Transverse colon (tissue), 4 donors: ENCODE measurements at places on chromosomes 11 and 22.
A peak's percentile ranks its signal among the peaks of the same experiment; 100 is the strongest.

DNA sequence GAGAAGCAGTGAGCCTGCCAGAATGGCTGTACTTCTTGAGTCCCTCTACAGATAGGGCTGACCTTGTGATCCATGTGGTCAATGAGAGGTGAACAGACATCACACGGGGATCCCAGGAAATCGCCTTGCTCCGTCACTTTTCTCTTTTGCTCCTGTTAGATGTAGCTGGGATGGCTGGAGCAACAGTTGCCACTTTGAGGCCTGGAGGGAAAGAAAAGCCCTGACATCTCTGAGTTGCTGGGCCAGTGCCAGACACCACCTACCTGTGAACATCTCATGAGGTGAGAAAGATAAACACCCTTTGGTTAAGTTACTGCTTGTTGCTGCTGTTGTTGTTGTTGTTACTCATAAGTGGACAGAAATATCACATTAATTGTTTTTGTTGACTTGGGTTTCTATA, 840.3 kb downstream of the TBC1D22A start:
- no peak for DNase-seq

- no peak for DNase-seq
Observed at GRCh38 chr22:44030702-44031082, 6.6 kb downstream of the PARVB start.

- DNase-seq, result no peak
Observed at GRCh38 chr11:94678901-94679300, 89.3 kb upstream of the AMOTL1 start.

DNA sequence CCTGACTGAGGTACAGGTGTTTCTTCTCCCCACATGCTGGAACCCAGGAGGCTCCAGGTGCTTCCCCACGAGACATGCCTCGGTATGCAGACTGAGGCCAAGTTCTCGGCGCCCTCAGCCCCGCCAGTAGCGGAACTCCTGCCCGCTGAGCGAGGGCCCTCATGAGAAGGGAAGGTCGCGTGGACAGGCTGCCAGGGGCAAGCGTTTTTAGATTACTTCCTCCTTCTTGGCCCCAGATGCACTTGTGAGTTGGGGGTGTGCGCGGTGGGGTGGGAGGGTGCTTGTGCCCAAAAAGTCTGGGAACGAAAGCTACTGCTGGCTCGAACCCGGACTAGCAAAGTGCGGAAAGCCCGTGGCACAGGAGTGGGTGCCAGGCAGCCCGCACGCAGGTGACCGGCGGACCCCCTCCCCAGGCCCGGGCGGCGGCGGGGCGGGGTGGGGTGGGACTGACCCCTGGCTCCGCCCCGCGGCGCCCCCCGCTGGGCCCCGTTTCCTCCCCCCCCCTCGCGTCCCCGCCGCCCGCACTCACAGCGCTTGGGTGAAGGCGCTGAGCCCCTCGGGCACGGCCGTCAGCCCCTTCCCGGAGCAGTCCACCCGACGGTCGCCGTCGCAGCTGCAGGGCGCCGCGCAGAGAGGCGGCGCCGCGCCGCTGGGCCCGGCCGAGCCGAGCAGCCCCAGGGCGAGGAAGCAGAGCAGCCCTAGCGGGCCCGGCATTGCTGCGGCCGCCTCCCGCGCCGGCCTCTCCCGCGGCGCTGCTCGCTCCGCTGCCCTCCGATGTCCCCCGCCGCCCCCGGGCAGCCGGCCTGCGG, 797 bp downstream of the LGR4 start:
- DNase-seq, result peak; percentile 54

DNA sequence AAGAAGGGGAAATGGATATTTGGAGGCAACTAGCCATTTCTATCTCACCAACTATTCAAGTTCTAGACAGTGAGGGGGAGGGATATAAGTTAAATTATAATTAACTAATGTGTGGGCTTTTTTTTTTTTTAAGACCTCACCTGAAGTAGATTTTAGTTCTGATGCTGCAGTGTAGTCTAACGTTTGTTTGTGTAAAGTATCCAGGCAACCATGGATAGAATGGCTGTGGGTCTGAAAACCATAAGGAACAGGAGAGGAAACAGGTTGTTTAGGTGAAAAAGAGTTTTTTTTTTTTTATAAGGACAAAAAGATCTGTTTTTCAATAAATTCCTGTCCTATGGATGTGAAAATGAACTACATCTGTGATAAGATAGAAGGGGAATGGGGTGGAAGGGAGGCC, 262.4 kb upstream of the PLET1 start:
- DNase-seq, result no peak

DNA sequence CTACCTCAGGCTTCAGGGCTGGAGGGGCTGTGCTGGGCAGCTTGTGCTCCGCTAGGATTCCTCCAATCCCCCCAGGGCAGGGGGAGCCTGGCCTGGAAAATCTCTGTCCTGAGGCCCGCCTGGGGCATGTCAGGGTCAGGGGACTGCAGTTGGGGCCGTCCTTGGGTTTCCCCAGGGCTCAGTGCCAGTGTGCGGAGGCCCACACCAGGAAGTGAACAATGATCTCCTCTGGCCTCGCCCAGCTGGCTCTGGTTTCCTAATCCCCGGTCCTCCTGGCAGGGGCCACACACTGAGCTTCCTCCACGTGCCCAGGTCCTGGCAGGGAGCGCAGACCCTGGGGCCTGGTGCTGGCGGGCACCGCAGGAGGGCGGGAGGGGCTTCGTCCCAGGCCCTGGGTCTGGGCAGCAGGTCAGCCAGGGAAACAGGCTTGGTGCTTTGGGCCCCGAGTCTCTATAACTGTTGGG, 1.4 kb upstream of the MUC2 start:
- DNase-seq, result peak; percentile 86

GRCh38 chr11:93849751-93850593, 446 bp downstream of the VSTM5 start:
- peak; percentile 65 for DNase-seq

- no peak for DNase-seq
Observed at GRCh38 chr11:83782329-83782728, 496.2 kb upstream of the CCDC90B start.

DNA sequence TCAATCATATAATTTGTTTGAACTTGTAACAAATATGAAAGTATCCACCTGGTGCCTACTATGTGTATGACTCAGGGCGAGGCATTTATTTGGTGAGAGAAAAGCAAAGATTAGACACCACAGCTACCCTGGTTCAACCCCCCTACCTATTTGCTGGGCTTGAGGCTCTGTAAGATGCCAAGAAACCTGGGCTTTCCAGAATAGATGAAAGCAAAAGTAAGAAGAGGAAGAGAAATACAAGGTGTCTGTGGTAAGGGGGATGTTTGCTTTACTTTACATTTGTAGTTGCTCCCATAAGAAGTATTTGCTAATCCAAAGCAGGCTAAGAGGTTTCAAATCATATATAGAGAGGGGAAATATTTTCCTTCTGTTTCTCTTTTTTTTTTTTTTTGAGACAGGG, 61.7 kb downstream of the DDI1 start:
- no peak for DNase-seq

- DNase-seq, result no peak
Observed at GRCh38 chr11:44221992-44222391, 87.9 kb downstream of the ALX4 start.

- no peak for DNase-seq
Observed at GRCh38 chr22:23058481-23059283, 11.6 kb upstream of the GNAZ start.

GRCh38 chr11:41116970-41117369, 342.5 kb downstream of the LRRC4C start:
- DNase-seq, result no peak

DNA sequence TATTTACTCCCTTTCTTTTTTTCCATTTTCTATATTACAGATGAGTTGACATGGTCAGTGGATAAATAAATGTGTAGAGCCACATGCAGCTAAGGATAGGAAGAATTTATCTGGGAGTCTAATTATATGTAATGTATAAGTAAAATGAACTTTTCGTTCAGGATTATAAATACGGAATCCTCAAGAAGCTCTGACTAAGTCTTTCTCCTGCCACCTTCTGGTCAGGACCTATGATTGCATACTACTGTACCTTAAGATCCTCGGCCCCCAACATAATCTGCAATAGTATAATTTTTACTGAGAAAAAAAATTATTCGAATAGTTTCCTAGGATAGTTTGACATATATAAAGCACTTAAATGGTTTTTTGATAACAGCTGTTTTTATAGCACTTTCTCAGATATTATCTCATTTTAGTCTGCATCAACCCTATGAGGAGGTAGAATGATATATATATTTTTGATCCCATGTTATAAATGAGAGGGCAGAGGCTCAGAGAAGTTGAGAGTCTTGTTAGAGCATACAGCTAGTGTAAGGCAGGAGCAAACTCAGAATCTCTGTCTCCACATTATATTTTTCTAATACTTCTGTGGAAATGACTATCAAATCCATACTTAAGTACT, 36.1 kb downstream of the CCDC90B start:
- DNase-seq, result no peak

GRCh38 chr22:24693379-24693778, 81.1 kb downstream of the PIWIL3 start:
- no peak for DNase-seq

DNA sequence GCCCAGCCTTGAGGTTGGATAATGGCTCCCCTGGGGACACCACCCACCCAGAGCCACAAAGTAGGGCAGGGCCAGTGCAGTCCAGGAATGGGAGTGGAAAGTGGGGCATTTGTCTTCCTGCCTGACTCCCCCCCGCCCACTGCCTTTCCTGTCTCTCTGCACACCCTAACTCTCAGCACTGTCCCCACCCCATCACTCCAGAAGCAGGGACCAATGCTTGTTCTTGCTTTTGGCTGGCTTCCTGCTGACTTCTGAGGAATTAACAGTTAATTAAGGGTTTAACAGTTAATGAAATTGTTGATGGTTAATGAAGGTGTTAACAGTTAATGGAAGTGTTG, 4.7 kb downstream of the PITPNM1 start:
- DNase-seq, result no peak

DNA sequence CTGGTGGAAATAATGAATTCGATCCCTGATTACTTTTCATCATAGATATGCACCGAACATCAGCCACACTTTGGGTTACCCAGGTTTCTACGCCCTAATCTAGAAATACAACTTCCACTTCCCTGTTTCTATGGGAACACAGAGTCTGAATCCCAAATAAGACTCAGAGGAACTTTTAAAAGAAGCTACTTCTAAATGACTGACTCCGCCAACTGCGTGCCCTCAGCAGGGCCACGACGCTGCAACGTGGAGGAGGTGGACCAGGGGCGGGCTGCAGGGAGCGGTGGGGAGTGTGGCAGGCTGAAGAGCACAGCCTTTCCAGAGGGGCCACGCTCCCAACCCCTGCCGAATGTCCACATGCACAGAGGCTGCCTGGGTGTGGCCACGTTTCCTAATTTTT, 304.0 kb downstream of the SHANK2 start:
- DNase-seq, result no peak

GRCh38 chr11:103108933-103109817, at the start of gene DYNC2H1:
Gene DYNC2H1, plus strand, starts transcription at chr11:103109426. Its CDS starts 149 bp downstream, at chr11:103109575.
- DNase-seq, result peak; percentile 88

DNA sequence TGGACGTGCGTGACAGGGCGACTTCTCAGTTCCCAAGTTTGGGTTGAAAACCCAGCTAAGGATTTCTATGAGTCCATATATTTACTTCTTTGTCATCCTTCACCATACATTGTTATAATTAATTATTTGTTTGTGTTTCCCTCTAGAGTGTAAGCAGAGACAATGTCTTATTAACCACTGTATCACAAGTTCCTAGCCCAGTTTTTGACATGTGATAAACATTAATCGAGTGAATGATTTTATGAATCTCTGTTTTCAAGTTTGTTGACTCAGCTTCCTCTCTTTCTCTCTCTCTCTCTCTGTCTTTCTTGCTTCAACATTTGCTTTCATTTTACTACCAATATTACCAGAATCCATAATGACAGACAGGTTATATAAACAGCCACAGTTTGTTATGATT, 1259.6 kb upstream of the TENM4 start:
- DNase-seq, result no peak

GRCh38 chr11:34205326-34206035, 100.1 kb downstream of the NAT10 start:
- DNase-seq, result no peak

GRCh38 chr22:38317995-38318715, 922 bp upstream of the CSNK1E start:
- DNase-seq, result peak; percentile 85

GRCh38 chr11:22922672-22923071, 62.4 kb upstream of the CCDC179 start:
- no peak for DNase-seq

DNA sequence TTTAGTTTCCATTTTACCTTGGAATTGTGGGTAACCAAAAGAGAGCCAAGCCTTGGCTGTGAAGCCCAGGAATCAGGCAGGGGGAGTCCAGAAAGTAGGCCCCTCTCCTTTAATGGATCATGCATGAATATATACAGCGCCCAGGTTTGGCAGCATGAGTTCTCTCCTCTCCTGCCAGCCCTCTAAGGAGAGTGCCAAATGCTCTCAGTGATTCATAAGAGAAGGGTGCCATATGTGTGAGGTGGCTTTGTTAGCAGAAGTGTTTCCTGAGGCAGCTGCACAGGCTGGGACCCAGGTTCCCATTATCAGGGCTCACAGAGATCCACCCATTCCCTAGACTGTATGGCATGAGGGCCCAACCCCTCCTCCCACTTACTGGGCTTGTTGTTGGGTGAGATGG, 52.3 kb upstream of the SCUBE2 start:
- DNase-seq, result no peak

DNA sequence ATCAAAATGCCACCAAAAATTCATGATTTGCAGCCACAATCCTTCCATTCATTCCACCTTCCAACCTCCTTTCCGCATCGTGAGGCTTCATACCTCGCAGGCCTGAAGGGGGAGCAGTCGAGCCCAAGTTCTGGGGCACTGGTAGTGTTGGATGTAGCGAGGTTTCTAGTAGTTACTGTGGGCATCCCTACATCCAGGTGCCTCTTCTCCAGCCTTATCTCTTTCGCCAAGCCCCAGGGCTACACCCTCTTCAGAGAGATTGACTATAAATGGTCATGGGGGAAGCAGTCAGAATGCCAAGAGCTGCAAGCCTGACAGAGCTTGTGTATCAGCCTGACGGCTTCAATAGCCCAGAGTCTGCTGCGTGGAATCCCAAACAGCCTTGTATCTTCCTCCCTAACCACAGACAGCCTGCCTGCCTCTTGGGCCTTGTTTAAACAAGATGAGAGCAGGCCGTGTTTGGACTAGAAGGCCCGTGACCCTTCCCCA, 28.9 kb downstream of the CLMP start:
- peak; percentile 58 for DNase-seq

DNA sequence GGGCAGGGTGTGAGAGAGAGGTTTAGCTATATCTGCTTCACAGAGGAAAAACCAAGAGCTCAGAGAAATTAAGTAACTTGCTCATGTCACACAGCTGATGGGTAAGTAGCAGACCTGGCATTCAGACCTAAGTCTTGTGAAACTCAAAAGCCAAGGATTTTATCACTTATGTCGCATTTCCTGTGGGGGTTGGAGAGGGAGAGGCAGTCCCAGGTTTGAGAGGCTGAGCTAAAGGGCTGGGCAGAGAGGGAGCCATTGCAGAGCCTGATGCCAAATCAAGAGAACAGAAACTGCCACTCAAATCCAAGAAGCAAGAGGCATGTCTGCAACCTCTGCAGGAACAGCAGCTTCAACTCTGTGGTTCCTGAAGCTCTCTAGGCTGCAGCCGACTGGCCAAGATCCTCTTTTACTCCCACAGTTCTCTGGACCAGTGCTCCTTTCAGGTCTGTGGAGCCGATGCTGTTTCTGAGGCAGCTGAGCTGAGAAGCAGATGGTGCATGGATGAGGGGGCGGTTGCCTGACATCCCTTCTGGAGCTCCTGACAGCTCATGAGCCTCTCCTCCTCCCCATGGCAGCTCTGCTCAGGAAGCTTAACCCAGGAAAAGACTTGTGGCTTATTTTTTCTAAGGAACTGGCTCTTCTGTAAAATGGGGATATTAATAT, 47.6 kb upstream of the NAV2 start:
- DNase-seq, result no peak

- no peak for DNase-seq
Observed at GRCh38 chr11:72001834-72002591, 3.3 kb downstream of the IL18BP start.

- DNase-seq, result no peak
Observed at GRCh38 chr11:8290081-8290810, 26.6 kb upstream of the LMO1 start.
